ENCODE measurements at places on chromosomes 12 and 14.

- peak; percentile 72 for DNase-seq
These were observed 228.1 kb upstream of the AMIGO2 start for GRCh38 chr12:47307680-47308399.

- DNase-seq = peak; percentile 77
These were observed 12.0 kb upstream of the BLTP3B start for GRCh38 chr12:100154474-100155247.

DNA sequence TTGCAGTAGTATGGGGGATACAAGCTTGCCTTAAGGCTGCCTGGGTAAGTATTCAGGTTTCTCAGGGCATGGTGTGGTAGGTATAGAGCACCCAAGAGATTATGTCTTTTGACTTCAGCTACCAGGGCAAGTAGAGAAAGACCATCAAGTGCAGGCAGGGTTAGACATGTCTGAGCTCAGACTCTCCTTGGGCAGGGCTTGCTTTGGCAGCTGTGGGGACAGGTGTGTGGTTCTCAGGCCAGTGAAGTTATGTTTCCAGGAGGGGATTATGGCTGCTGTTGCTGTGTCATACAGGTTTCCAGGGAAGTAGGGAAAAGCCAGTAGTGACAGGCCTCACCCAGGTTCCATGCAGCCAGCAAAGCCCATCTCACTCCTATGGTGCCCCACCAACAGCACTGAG lies 1040.4 kb downstream of the FLRT2 start:
- DNase-seq = no peak

GRCh38 chr14:31307618-31308017 lies 100.0 kb upstream of the HECTD1 start:
- DNase-seq = no peak

DNA sequence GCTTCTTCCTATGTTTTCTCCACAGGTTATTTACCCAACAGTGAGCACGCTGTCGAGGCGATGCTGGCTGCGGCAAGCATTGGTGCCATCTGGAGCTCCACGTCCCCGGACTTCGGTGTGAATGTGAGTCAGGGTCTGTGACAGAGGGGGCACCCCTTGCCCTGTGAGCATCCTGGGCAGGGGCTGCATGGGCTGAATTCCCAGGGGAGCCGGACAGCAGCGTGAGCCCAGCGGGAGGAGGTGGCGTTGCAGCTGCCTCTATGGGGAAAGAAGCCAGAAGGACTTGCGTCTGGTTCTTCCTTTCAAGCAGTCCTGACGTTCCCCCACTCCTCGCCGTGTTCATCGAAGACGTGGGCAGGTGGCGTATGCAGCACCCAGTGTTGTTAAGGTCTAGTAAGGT lies 26.2 kb downstream of the AACS start:
- DNase-seq = no peak

DNA sequence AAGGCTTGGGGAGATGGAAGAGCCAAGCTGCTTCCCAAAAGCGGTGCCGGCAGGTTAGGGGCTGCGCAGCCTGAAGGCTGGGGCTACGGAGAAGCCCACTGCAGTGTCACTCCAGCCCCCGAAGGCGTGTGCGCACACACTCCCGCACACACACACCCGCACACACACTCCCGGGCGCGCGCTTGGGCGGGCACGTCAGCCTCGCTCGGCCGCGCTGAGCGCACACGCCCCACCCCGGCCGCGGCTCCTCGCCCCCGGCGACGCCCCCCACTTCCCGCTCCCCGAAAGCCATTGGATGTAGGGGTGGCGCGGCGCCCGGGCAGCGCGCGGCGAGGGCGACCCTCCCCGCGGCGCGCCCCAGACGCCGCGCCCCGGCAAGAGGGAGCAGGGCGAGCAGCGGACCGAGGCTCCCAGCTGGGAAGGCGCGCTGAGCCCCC lies at the start of gene KCNK10:
KCNK10 (minus strand) TSS at position 184 of the 437 bp plus-strand sequence. CDS start 471 bp downstream, outside the sequence.
- DNase-seq = no peak

GRCh38 chr12:100672075-100672592 lies 98.7 kb downstream of the GAS2L3 start:
- no peak for DNase-seq

GRCh38 chr12:58026897-58027891 lies 85.8 kb downstream of the ATP23 start:
- no peak for DNase-seq

- no peak for DNase-seq
These were observed 14.2 kb downstream of the DLK1 start for GRCh38 chr14:100740929-100741328.

DNA sequence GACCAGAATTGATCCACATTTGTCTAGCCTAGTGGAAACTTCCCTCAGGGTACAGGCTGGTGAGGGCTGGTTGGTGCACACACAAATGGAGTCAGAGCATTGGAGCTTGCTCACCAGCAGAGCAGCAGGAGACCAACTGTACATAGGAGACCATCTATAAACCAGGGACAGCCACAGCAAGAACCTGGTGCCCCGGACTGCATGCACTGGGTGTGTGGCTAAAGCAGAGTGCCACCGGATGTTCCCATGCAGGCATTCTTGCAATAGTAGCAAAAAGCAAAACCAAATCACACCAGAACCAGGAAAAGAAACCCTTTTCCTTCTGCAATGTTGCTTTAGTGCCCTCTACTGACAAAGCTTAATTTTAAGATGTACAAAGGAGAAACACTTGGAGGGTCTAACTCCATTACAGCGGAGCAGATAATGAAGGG lies 136.4 kb downstream of the MDGA2 start:
- DNase-seq = no peak

- no peak for DNase-seq
These were observed 53.0 kb downstream of the ARL6IP4 start for GRCh38 chr12:123033392-123034021.

DNA sequence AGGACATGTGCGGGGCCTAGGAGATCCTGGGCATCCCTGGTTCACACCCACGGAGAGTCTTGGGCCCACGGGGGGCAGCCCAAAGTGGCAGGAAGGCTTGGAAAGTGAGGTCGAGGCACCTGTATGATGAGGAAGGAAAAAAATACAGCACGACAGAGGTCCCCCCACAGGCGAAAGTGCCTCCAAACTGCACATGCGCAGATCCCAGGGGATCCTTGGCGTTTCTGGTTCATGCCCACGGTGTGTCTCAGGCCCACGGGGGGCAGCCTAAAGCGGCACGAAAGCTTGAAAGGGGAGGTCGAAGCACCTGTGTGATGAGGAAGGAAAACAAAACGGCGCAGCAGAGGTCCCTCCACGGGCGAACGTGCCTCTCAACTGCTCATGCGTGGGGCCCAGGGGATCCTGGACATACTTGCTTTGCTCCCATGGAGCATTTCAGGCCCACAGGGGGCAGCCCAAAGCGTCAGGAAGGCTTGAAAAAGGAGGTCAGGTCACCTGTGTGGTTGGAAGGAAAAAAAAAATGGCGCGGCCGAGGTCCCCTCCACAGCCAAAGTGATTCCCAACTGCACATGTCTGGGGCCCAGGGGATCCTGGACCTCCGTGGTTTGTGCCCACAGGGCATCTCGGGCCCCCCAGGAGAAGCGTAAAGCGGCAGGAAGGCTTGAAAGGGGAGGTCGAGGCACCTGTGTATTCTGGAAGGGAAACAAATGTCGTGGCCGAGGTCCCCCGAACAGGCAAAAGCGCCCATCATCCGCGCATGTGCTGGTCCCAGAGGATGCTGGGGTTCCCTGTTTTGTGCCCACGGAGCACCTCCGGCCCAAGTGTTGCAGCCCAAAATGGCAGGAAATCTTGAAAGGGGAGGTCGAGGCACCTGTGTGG lies 582.6 kb downstream of the ALG10 start:
- DNase-seq = no peak

DNA sequence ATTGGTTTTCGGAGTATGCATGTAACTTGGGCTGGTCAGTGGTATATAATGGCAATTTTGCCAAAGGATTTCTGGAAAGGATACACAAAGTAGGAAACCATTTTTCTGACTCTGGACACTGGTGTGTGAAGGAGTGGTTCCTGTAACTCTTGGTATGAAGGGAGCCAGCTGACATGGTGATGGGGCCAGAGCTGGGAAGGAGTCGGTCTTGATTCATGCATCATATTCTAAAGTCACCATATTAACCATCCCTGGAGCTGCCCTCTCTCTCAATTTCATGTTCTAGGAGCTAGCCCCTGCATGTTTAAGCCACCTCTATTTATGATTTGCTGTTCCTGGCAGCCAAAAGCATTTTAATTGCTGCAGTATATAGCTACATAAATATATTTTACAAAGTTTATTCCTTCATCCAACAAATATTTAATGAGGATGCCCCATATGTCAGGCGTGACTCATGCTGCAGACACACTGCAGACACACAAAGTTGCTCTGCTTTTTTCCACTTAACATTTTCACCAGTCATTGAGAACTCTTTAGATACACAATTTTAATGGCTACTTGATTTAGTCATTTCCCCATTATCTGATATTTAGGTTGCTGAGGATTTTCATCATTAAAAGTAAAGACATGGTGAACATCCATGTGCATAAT lies 78.7 kb upstream of the PSMC1 start:
- DNase-seq = no peak

DNA sequence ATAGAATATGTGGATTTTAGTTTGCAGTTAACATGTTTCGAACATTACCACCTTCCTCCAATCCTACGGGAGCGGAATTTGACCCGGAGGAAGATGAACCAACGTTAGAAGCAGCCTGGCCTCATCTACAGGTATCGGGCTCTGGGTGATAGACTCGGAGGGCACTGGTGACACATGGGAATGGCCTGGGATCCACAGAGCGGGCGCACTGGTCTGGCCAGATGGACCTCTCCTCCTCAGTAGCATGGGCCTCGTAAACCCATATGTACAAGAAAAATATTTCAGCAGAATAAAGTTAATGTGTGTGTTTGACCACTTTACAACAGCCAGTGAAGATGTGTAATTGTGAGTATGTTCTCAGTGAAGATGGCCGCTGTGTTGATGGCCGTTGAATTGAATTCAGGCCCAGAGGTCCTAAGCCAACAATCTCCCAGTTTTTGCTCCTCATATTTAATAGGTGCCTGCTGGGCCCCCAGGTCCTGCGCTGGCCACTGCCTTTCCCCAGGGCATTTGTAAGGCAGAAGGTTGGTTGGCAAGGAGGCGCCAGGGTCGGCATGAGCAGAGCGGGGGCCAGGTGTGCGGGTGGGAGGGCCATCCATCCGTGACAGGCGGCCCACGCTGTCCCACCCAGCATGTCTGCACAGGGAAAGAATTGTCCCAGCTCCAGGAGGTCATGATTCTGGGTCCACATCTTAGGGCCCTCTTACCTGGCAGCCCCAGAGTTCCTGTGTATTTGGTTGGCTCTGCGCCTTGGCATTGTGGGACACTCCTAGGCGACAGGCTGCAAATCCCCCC lies 82.0 kb upstream of the DYNC1H1 start:
- no peak for DNase-seq

GRCh38 chr12:45668641-45669040 lies 60.9 kb upstream of the ARID2 start:
- no peak for DNase-seq

Measured in HuH-7.5 (cell line).